Activated CD8-positive, alpha-beta T cell treated with anti-CD3 and anti-CD28 coated beads for 36 hours (primary cell): ENCODE measurements at places on chromosomes 5 and 9.

GRCh38 chr5:150299571-150300327 is 3.0 kb downstream of the ARSI start:
- DNase-seq = no peak

DNA sequence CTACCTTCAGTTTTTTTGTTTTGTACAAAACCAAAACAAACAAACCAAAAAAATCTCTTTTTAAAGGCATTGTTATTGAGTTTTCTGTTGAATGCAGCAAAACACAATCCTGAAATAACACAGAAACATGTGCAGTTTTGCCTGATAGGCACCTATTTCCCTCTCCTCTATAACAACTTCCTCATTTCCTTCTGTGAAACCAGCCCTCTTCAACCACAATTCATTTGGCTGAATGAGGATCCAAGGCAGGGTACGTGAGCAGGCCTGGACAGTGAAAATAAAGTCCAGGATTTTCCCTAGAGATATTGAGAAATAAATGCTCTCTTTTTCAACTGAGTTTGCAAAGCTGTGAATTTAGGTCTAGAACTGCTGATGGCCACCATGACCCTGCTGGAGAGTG is 134.8 kb upstream of the LARP1 start:
- DNase-seq = no peak

DNA sequence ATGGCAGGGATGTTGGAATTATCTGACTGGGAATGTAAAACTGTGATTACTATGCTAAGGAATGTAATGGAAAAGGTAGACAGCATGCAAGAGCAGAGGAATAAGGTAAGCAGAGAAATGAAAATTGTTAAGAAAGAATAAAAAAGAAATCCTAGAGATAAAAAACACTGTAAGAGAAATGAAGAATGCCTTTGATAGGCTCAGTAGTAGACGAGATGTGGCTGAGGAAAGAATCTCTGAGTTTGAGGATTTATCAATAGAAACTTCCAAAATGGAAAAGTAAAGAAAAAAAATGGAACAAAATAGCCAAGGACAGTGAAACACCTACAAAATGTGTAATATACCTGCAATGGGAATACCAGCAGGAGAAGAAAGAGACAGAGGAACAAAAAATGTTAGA is 468.5 kb upstream of the PIK3R1 start:
- no peak for DNase-seq

DNA sequence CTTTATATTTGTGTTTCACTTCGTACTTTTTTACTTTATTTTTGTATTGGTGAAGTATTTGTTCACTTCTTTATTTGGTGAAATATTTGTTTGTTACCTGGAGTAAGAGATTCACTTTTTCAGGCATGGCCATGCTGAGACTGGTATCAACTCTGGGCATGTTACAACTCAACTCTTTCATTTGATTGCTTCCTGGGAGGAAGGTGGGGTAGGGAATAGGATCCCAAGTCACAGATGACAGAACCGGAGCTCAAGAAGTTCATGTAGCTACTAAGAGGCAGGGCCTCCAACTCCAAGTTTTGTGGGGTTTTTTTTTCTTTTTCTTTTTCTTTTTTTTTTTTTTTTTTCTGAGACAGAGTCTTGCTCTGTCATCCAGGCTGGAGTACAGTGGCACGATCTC is 6.1 kb upstream of the ADGRD2 start:
- DNase-seq = no peak

DNA sequence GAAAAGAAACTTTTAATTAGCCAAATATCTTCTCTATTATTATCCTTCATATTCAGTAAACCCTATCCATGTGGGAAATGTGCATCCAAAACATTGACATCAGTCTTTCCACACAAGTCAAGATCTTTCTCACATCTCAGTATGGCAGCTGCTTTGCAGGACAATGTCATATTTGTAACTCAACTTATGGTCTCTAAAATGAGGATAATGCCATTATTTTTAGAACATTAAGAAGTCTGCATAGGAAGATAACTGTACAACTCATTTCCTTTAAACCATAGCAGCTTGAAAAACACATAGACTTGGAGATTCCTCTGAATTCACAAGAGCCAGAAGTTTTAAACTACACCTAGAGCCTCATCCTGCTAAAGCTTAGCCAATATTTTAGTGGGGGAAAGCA is 43.7 kb downstream of the MCTP1 start:
- no peak for DNase-seq

DNA sequence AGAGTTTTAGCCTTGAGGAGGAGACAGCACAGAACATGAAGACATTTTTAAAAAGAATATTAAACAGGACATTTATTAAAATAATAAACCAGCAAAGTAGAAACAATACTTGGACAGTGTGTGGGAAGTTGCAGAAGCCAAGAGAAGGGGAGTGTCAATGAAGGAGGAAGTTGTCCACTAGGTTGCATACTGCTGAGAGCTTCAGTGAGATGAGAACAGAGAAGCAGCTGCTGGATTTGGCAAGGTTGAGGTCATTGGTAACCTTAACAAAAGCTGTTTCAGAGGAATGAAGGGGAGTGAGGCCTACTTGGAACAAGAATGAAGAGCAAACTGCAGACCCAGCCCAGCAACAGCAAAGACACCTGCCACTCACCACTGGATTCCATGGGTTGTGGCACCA is 11.4 kb downstream of the BHMT start:
- no peak for DNase-seq

DNA sequence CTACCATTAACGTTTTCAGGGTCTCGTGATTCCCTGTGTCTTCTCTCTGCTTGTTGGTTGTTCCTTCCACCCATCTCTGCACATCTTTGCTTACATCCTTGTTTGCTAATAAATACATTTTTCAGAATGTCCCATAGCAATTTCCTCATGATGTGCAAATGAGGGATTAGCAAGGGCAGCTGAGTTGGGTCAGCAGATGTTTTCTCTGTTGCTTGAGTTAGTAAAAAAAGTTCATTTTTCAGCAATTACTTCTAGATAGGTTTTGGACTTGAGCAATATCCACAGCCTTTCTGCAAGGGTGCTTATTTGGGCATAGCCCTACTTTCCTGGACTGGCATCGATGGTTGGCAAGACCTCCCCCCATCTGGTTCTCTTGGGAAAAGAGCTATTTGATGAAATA is 4.8 kb upstream of the TNFSF15 start:
- no peak for DNase-seq

DNA sequence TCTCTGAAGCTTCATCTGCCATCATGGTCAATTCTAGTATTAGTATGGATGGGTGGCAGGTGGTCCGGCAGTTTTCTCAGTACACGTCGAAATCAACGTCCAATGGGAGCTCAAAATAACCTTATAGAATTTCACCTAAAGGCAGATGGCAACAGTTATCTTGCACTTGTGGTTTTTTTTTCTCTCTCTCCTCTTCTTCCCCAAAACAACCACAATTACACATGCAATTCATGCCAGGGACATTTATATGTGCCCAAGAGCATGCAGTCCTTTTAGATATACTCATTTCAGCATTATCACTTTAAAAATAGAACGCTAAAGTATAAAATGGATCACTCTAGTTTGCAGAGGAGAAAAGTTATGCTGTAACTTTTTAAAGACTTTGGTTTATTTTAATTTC is 1428.9 kb upstream of the WWC1 start:
- no peak for DNase-seq

DNA sequence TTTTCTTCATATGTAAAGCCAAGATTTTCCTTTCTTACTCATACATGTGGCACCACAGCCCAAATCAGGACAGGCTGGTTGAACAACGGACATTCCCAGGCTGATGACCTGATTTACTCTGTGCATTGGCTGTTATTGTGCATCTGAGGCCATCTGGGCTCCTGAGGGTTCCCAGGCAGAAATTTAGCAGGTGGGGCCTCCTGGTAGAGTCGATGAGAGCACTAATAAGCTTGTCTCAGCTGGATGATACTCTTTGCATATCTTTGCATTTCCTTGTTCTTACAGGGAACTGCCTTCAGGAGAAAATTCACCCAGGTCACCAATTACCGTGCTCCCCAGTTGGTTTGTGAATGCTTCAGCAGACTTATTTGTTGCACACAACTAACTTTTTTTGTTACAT is 605.1 kb downstream of the ELAVL2 start:
- no peak for DNase-seq

GRCh38 chr5:171783051-171783450 is 2.6 kb upstream of the SMIM23 start:
- no peak for DNase-seq

DNA sequence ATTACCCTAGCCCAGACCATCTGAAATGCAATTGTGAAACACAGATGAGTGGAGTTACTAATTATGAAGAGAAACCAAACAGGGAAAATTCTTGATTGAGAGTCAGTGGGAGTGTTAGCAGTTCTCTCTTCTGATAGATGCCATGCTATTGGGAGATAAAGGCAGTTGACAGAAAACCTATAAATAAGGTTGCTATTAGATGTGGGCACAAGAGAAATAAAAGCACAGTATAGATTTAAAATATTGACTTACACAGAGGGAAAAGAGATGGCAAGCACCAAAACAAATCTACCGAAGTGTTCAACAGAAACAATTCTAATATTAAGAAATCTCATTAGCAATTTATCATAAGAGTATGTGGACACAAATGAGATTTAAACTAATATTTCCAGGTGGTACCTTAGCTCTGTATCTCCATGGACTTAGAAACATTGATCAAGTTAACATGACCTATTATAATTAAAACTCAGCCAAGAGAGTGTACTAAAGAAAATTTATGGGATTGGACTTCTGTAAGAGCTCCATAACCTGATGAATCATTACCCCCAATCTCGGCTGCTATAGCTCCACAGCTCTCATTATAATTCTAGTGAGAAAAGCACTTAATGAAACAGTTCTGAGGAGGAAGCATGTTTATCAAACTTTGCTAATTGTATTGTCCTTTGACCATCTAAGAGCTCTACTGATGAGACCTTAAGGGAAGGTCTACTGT is 665.0 kb upstream of the RIOK2 start:
- DNase-seq = no peak

- DNase-seq = no peak
Observed at GRCh38 chr5:174971210-174971609, 246.8 kb downstream of the MSX2 start.

DNA sequence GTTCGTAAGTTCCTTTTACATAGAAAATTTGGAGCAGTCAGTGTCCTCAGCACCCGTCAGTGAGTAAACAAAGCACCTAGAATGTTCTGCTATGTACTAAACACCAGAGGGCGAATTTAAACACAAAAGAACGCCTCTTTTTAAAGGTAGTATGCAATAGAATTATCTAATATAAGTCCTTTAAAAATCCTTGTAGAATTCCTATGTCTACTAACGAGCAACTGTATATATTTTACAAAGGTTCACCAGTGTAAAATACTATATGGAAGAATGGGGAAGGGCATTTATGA is 499 bp upstream of the TMEM232 start:
- DNase-seq = no peak

DNA sequence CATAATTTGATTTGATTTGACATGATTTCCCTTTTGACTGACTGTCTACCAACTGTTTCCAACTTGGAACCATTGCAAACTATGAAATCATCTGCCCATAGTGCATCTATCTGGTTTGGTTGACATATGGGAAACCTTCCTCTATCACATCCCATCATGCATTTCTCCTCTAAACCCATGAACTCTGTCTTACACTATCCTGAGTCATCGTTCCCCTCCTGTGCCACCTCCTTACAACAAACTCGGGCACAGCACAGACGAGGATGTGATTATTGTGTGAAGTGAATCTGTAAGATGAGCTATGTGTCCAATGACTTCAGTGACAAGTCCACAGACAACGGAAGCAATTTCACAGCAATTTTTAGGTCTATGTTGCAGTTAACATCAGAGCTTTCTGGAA is 126.1 kb downstream of the NPR3 start:
- no peak for DNase-seq

- peak; percentile 28 for DNase-seq
Observed at GRCh38 chr5:96876292-96876850, at the start of gene ERAP2. Gene ERAP2, plus strand, starts transcription at chr5:96876500. Its CDS starts 3,186 bp downstream, at chr5:96879686.
